M059J (cell line): ENCODE measurements at places on chromosomes 5 and 9. TPM values are rescaled to one million over a fixed set of nuclear protein-coding genes. Genes with fewer than 3 reads are reported as not detected.

Gene GRIA1
- 0.30 and 1.2 TPM in 2 replicates for total RNA-seq

Gene PAEP
- total RNA-seq: not detected in 2 replicates

Gene STKLD1
- not detected in 2 replicates for total RNA-seq

Gene IL4
- not detected in 2 replicates for total RNA-seq

DNA sequence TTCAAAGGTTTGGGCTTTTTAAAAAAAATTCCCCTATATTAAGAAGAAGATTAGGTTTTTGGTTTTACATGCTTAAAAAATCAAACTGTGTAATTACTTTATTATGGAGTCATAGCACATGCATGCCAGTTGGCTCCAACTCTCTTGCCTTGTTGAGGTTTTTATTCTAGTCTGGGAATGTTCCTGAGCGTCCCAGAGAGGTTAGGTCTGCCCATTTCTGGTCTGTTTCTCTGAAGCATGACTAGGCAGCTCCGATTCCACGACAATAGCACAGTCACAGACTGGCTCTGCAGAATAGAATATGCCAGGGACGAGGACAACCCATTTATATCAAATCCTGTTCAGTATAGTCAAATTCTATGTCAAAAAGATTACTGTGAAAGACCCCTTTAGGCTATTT is 217.0 kb downstream of the PCSK5 start:
- DNase-seq: no peak

- no peak for DNase-seq
Measured at GRCh38 chr5:116883875-116884274, 309.3 kb upstream of the SEMA6A start.
